CD4-positive, alpha-beta T cell treated with Interferon alpha-2 for 1 hour (primary cell): ENCODE measurements at places on chromosomes 11 and 22.

DNA sequence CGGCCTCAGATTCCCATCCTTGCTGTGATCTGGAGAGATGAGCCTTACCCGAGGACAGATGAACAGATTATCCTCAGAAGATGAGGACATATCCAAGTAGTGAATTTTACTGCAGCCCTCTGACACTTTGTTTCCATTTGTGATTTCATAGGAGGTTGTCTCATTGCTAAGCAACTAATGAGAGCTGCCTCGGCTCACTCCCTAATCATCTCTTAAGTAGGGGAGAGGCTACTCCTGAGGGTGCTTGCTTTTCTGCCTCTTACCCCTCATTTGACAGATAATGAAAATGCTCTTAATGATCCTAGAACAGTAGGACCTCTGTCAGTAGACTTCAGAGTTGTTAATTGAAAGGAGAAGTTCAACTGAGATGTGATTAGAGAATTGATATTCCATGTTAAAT, 150.9 kb downstream of the TBC1D22A start:
- DNase-seq = no peak

DNA sequence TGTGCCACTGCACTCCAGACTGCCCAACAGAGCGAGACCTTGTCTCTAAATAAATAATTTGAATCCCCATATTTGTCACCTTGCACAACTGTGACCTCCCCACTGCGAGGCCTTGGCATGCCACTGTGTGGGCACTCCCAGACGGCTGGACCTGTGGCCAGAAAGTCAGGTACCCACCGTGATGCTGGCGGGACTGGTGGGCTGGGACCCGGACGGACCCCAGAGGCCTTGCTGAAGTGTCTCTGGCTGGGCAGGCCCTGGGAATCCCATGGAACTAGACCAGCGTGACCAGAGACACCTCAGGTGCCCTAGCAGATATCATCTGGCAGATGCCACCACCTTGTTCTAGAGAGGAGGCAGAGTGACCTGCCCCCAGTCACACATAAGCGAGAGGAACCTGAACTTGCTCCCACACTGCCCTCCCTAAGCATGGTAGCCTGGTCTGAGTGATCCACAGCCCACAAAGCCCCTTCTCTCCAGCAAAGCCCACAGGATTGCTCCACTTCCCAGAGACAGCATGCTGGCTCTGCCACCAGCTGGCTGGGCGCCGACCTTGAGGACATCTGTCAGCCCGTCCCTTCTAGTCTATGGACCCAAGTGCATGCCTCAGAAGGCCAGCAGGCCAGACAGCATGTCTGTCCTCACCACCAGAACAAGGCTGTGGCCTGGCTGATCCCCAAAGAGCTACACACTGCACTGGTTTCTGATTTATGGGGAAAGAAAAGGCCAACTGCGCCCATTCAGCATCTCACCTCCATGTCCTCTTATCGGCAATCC, 9.5 kb downstream of the MACROD1 start:
- DNase-seq = no peak

GRCh38 chr11:68297812-68298658, 14.4 kb upstream of the LRP5 start:
- peak; percentile 77 for DNase-seq

GRCh38 chr11:111759778-111760407, 6.3 kb downstream of the PPP2R1B start:
- no peak for DNase-seq

GRCh38 chr11:117631336-117632140, 165.5 kb downstream of the DSCAML1 start:
- no peak for DNase-seq

GRCh38 chr11:65537620-65538231, 12.8 kb downstream of the SCYL1 start:
- no peak for DNase-seq

DNA sequence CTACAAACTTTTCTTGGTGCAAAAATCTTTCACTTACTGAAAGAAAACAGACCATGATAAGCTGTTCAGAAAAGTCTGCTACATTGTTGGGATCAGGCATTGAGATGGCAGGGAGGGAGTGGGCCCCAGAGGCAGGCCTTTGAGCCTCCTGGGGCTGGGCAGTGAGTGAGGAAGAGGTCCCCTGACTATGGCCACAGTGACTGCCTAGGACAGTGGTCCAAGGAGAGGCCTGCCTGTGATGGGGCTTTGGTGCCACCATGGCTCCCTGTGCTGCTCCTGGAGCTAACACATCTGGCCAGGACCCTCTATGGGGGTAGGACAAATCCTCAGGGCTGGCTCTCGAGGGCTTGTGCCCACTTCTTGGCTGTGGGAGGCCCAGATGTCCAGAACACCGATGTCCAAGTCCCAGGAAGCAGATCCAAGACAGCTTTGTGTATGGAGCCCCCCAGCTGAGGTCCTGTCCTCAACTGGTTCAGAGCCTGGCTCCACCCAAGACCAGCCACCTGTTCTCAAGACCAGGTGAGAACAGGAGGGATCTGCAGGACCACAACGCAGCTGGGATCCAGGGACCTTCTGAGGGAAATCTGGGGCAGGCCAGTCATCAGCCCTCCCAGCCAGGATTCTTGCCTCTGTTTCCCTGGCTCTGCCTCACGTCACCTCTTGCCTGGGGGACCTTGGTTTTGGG, 36.9 kb downstream of the PPM1F start:
- DNase-seq = no peak

DNA sequence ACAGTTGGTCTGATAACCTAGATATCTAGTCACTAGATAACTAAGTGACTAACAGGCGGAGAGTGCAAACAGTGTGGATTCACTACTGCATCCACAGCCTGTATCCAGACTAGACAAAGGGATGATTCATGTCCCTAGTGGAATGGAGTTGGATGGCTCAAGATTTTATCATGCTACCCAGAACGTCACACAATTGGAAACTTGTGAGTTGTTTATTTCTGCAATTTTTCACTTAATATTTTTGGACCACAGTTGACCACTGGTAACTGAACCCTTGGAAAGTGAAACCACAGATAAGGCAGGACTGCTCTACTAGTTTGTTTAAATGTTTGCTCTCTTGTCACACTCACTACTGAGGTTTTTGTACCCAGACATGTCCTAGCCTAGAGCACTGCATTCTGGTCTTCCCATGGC, 76.0 kb downstream of the UBASH3B start:
- no peak for DNase-seq

GRCh38 chr11:37857726-37858125, 1259.7 kb upstream of the RAG2 start:
- DNase-seq = no peak

DNA sequence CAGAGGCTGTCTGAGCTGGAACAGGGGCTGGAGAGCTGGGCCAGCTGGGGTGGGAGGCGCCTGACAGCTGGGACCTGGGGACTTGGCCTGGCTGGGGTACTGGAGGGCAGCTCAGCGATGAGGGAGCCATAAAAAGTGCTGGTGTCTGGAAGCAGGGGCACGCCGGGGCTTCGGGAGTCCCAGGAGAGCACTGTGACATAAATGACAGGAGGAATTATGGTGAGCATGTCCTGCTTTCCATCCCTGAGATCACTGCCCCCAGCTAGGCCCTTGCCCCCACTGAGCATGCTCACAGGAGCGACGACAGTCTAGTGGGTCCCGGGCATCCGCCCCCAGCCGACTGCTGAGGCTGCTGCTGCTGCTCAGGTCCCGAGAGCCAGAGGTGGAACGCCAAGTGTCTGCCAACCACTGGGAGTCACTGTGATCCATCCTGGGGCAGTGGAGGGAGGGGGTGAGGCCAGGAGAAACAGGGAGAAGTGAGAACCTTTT, 6.2 kb downstream of the ROBO4 start:
- no peak for DNase-seq

- no peak for DNase-seq
Observed at GRCh38 chr11:23453522-23453921, 593.2 kb upstream of the CCDC179 start.

- DNase-seq = no peak
Observed at GRCh38 chr11:77215106-77215505, 86.4 kb downstream of the GDPD4 start.

- DNase-seq = no peak
Observed at GRCh38 chr22:50304528-50305392, 2.7 kb downstream of the PLXNB2 start.

- DNase-seq = no peak
Observed at GRCh38 chr11:101840704-101841103, 74.1 kb upstream of the CEP126 start.

- DNase-seq = no peak
Observed at GRCh38 chr11:1650918-1651262, 21.3 kb downstream of the KRTAP5-5 start.

GRCh38 chr22:23583153-23583552, 3.1 kb upstream of the IGLL1 start:
- DNase-seq = no peak

- no peak for DNase-seq
Observed at GRCh38 chr22:25061134-25061533, 108.6 kb downstream of the KIAA1671 start.

DNA sequence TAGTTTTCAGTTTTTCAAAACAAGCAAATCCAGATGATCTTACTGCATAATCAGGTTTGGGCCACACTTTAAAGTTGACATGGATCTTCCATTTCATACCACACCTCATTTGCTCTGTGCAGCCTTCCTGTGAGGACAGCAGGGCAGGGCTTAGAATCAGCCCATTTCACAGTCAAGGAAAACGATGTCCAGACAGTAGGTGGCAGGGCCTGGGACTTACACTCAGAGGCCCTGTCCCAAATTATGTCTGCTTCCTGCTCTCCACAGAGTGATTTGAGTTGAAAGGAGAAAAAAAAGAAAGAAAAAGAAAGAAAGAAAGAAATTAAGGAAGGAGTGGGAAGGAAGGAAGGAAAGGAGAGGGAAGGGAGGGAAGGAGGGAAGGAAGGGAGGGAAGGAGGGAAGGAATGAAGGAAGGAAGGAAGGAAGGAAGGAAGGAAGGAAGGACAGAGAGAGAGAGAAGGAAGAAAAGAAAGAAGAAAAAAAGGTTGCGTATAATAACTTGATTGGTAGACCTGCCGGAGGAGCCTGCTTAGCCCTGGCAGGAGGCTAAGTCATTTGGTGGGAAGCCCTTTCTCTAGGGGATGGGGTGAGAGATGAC, 23.6 kb downstream of the TSKU start:
- DNase-seq = no peak

GRCh38 chr11:118295815-118296454, 8.6 kb upstream of the CD3E start:
- DNase-seq = peak; percentile 73

DNA sequence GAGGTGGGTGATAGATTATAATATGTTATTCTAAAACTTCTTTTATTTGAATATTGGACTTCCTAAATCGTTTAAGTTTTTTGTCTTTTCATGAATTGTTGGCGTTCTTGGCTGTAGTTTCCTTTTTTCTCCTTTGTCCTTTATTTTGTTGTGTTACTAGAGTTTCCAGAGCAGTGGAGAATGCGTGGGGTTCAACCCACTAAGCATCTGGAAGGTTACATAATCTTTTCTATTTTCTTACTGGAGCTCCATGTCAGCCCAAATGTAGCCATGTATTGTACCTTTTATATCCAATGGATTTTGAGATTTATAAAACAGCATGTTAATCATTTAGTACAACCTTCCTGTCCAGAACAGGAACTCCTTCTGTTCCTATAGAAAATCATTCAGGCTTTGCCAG, 63.2 kb downstream of the PPP6R3 start:
- DNase-seq = no peak

DNA sequence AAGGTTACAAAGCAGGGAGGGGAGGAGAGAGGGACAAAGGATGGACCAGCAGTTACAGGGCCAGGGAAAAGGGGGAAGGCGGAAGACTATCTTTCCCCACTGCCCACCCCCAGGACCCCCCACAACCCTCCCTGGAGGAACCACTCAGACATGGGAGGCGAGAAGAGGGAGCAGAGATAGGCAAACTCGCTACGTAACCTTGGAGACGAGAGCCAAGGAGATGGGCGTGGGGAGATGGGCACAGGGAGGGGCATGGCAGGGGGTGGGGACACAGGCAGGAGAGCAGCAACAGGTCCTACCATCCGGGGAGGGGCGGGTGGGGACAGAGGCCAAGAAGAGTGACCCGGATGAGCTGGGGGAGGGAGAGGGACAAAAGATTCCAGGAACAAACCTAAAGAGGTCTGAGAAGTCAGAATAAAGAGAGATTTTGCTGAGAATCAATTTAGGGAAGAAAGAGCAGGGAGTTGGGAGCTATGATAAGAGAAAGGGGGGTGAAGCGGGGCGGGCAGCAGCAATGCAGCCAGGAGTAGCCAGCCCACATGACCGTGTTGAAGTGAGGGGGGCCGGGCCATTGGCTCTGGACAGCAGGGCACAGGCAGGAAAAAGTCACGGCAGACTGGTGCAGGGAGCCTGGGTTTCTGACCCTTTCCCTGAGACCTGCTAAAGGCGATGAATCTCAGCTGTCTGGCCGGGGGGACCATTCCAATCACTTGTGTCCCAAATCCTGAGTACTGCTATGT, 128.4 kb downstream of the BUD13 start:
- DNase-seq = no peak

GRCh38 chr11:45333001-45333971, 47.1 kb upstream of the SYT13 start:
- no peak for DNase-seq

DNA sequence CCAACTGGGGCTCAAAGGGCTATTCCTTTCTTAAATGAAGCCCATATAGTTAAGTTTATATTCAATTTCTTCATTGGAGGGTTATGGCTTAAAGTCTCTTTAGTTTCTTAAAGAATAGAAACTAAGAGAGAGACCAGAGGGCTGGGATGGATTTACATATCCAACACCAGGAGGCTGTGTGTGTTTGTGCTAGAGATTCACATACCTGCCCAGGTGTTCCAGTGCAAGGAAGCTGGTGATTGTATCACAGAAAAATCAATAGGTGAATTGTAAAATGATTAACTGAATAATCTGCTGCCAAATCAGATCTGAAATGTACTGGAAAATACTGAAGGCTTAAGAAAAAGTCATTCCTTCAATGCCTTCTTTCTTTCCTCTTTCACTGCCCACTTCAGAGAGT, 148.2 kb upstream of the BDNF start:
- DNase-seq = no peak

DNA sequence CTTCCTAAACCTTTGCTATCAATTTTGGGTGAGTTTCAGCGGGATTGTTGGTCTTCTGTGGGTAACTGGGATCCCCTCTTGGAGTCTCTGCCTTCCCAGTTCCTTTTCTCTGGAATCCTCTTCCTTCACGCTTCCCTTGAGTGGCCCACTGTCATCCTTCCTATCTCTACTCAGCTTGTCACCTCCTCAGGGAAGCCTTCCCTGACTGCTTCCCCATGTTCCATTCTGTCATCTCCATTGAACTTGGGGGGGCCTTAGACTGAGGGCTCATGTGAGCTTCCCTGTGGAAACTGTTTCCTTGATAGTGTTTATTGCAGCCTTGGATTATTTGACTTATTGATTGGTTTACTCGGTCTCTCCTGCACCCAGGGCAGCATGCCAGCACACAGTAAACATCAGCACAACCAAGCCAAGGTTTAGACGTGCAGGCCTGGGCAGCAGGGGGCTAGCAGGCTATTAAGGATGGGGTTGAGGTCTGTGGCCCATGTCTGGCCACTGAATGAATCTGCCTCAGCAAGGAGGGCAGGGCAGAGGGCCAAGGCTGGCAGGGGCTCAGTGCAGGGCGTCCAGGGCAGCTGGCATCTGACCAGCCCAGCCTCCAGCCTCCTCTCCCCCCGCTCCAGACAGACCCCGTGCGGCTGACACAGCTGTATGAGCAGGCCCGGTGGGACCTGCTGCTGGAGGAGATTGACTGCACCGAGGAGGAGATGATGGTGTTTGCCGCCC, 7.2 kb downstream of the TRPT1 start:
- no peak for DNase-seq

- DNase-seq = no peak
Observed at GRCh38 chr11:104704146-104704830, 194.0 kb downstream of the CASP12 start.

GRCh38 chr11:103541186-103541795, 432.1 kb downstream of the DYNC2H1 start:
- no peak for DNase-seq

GRCh38 chr11:102416976-102417375, 35.6 kb downstream of the TMEM123 start:
- peak; percentile 37 for DNase-seq

- no peak for DNase-seq
Observed at GRCh38 chr11:68269414-68270081, 2.2 kb downstream of the C11orf24 start.
